ENCODE measurements at places on chromosomes 12 and 14.

DNA sequence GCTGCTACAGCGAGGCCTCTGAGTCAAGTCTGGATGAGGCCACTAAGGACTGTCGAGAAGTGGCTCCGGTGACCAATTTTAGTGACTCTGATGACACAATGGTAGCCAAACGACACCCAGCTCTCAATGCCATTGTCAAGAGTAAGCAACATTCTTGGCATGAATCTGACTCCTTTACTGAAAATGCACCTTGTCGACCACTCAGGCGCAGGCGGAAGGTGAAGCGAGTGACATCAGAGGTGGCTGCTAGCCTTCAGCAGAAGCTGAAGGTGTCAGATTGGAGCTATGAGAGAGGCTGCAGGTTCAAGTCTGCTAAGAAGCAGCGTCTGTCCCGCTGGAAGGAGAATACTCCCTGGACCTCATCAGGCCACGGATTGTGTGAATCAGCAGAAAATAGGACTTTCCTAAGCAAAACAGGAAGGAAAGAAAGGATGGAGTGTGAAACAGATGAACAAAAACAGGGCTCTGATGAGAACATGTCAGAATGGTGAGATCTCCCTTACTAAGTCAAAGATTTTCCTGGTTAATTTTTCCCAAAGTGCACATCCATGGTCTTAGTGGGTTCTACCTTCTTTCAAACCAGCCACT lies 2.9 kb downstream of the GPATCH2L start:
- no peak for DNase-seq

DNA sequence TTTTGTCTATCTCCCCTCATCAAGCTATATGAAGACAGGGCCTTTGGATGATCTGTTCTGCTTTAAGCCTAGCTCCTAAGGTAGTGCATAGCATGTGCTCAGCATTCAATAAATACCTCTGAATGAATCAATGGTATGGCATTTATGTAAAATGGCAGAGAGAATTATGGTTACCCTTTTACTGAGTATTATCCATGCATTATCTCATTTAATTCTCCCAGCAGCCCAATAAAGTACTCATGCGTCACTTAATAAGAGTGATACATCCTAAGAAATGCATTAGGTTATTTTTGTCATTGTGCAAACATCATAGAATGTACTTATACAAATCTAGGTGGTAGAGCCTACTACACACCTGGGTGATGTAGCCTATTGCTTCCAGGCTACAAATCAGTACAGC lies 269.7 kb downstream of the KSR2 start:
- no peak for DNase-seq

GRCh38 chr14:34920339-34920738 lies 45.2 kb upstream of the BAZ1A start:
- peak; percentile 66 for DNase-seq

DNA sequence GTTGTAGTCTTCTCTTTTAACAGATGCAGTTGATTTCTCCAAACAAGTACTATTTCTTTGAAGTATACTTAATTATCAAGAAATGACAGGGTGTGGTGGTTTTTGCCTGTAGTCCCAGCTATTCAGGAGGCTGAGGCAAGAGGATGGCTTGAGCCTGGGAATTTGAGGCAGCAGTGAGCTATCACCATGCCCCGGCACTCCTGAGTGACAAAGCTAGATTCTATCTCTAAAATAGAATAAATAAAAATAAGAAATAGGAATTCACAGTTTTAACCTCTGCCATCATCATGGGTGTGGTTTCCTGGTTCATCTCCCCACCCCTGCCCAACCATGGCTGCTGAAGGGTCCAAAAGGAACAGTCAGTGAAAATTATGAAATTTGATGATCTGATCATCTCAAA lies 290.2 kb upstream of the FLRT2 start:
- DNase-seq, result no peak

DNA sequence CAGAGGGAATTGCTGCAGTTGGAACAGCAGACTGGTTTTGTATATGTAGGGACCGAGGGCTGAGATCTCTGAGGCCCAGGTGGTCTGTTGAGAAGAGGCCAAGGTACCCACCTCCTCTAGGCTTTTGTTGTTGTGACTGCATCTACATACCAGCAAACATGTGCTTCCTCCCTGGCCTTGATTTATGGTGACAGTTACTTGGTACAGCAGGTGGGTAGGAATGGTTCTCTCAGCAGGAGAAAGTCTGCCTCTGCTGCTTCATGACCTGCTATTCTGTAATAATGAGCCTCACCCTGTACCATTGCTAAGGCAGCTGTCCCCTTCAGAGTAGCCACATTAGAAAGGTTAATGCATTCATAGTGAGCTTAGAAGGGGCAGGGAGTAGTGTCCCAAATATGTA lies 196.7 kb upstream of the PELI2 start:
- no peak for DNase-seq

DNA sequence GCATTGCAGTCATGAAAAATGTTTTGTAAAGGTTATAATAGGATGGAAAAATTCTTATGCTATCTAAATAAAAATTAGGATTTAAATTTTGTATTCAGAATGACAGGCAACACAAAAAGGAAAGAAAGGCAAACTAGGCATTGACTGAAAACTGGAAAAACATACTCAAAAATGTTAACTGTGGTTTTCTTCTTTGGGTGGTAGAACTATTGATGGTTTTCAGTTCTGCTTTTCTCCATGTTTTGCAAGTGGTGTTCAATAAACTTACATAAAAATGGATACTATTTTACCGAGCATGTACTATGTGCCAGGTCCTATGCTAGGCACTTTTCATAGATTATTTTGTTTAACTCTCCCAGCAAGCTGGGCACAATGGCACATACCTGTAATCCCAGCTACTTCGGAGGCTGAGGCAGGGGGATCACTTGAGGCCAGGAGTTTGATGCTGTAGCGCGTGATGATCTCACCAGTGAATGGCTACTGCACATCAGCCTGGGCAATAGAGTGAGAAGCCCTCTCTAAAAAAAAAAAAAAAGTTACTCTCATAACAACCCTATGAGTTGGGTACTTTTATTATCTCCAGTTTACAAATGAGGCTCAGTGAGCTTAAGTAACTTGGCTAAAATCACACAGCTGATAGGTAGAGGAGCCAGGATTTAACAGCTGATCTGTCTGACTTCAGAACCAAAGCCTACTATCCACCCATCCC lies 26.3 kb upstream of the TCP11L2 start:
- no peak for DNase-seq

DNA sequence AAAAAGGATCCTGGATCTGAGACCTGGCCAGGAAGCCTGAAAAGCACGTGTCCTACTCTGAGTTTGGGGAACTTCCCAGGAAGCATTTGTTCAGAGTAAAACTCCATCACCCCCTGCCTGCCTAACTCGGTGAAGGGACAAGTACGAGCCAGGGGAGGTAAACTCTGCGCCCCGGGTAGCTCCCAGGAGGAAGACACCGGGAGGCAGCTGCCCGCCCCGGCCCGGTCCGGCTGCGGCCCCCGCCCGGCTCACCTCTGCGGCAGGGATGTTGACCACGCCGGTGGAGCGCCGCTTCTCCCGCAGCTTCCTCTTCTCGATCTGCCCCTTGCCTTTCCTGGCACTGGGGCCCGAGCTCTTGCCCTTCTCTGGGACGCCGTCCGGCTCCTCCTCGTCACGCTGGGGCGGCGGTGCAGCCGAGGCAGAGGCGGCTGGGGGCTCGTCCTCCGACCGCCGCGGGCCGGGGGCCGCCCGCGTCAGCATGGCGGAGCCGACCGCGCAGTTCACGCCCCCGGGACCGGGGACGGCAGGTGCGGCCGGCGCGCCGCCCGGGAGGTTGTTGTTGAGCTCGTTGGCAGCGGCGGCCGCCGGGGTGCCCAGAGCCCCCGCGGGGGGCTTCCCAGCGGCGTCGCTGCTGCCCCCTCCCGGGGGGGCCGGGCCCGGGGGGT lies 1.2 kb downstream of the PAWR start:
- DNase-seq, result peak; percentile 55
